Epithelial cell of proximal tubule (primary cell): ENCODE measurements at places on chromosomes 7 and 10. TPM values are rescaled to one million over a fixed set of nuclear protein-coding genes. Genes with fewer than 3 reads are reported as not detected.

DNA sequence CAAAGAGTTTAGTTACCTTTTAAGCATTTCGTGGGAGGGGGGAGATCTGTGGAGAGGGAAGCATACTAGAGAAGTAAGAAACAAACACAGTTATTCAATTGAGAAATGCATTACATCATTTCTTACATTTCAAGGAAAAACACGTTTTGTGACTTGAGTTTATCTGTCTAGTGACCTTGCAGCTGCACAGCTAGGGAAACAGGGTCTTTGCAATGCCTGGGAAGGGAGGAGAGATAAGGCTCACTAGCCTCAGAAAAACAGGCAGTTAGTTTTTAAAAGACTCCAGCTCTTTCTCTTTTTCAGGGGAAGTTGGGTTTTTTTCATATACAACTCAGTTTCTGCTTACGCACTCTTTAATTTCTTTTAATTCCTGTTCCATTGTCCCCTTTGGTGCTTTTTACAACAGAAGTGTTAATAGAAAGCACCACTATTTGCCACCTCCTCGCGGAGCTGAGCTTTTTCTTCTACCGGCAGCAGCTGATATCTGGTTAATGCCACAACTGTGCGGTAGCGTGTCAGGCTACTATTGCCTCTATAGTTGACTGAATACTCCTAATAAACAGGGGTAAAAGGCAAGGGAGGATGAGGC lies 5.6 kb downstream of the CYP3A43 start:
- no peak for DNase-seq

DNA sequence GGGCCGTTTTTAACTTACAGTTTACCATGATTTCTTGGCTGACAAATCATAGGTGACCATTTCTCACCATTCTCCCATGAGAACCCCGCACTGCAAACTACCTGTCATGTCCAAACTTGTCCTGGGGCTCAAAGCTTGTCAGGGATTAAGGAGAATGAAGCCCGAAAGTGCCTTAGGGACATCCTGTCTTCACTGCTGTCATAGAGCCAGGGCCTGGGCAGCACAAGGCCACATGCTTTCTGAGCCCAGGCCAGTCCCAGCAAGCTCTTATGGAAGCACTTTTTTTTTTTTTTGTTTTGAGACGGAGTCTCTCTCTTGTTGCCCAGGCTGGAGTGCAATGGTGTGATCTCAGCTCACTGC lies 33.9 kb downstream of the CCM2 start:
- no peak for DNase-seq

- no peak for DNase-seq
Measured at GRCh38 chr10:86744067-86744725, 12.2 kb upstream of the BMPR1A start.

DNA sequence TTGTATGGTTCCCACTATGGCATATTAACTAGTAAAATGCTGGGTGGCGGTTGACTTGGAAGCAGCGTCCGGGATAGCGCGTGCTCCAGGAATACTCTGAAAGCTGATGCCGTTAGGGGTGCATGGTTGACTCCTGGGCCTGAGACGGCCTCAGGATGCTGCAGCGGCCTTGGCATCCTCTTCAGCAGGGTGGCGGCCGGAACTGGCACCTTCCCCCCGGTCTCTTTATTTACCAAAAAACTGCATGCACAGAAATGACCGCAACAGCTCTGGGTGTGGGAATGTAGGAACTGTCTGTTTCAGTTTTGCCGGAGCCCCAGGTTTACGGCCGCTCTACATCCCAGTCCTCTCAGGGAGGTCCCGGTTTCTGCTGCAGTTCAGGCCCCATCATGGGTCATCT lies 28.8 kb downstream of the PFKP start:
- DNase-seq, result no peak

DNA sequence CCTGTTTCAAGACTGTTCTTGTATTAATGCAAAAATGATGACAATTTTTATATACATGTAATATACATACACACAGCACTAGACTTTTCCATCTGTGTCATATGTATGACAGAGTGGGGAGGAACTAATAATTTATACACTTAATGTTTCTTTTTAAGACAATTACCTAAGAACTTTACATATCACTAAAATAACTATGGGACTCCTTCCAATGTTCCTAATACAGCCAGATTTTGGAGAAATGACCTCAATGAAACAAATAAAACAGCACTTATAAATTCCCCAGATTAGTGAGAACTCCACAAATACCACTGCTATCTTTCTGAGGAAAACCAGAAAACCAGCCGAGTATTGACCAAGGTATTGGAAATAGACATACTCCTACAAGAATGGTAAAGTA lies 199.4 kb downstream of the ELMO1 start:
- no peak for DNase-seq

DNA sequence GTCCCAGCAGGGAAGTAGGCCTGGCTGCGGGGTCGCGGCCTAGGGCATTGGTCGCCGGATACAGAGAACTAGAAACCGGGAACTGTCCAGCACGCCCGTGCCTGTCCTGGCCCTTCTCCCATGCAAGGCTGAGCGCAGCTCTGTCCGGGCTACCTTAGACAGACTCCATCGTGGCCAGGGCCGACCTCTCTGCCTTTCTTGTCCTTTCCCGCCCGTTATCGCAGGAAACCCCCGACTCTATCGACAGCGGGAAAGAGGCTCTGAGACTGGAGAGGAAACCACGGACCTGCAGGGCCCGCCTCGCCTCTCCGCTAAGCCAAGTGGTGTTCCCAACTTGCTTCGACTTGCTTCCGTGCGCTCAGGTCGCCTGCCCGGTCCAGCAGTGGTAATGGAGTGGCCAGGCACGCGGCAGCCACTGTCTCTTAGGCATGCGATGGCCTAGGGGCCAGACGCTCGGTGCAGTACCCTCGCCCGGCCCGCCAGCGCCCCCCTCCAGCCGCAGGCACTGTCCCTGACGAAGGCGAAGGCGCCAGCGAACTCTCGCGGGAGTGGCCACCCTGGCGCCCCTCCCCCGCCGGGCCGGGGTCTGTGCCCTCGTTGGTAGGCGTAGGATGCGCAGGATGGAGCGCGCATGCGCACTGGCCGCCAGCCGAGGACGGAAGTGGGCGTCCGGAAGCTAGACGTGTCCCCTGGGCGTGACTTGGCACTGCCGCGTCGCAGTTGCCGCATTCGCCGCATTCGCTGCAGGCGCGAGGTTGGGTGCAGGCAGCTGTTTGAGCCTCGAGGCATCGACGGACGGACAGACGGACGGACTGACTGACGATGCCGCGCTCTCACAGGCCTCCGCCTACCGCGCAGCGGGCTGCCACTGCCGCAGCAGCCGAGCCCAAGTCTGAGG lies 54.4 kb downstream of the MCMBP start:
- DNase-seq, result no peak

- DNase-seq, result no peak
Measured at GRCh38 chr10:80137031-80137862, 4.7 kb downstream of the PLAC9 start.

GRCh38 chr10:119206603-119207365 lies 587 bp upstream of the GRK5 start:
- no peak for DNase-seq

DNA sequence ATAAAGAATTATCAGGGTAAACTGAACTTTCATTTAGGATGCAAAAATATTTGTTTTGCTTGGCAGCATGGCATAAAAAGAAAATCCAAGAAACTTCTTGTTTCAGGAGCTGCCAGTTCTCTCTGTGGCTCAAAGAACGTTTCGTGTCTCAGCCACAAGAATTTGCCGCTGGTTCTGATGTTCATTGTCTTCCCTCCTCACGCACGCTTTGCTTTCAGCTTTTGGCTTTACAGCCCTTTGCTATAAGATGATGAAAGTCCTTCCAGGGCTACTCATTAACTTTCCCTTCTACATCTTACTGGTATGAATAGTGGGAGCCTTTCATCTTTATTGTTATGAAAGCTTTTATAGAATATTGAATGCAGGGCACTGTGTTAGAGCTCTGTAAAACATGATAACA lies 124.7 kb downstream of the BICC1 start:
- peak; percentile 63 for DNase-seq

DNA sequence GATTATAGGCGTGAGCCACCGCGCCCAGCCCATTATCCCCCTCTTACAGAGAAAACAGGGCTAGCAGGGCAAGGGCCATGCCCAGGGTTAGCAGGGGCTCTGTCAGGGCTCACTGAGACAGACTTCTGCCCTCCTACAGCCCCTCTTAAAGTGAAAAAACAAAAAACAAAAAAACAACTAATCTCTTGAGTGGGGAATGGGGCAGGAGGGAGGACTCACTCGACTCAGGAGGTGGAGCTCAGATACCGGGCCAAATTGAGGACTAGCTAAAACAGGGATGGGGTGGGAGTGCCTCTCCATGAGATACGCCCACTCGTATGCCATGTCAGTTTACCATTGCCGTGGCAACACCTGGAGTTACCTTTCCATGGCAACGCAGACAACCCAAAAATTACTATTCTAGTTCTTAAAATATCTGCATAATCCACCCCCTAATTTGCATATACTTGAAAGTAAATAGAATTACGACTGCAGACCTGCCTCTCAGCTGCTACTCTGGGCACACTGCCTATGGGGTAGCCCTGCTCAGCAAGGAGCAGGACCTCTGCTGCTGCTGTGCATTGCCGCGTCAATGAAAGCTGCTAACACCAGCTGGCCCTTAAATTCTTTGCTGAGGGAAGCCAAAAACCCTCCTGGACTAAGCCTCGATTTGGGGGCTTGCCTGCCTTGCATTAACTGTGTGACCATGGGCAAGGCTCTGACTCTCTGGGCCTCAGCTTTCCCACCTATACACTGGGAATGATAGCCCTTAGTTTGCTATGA lies 13.4 kb downstream of the SSC4D start:
- no peak for DNase-seq

- DNase-seq, result no peak
Measured at GRCh38 chr7:97075928-97076327, 41.6 kb upstream of the SDHAF3 start.

- DNase-seq, result no peak
Measured at GRCh38 chr10:35585903-35586535, 19.1 kb upstream of the GJD4 start.

DNA sequence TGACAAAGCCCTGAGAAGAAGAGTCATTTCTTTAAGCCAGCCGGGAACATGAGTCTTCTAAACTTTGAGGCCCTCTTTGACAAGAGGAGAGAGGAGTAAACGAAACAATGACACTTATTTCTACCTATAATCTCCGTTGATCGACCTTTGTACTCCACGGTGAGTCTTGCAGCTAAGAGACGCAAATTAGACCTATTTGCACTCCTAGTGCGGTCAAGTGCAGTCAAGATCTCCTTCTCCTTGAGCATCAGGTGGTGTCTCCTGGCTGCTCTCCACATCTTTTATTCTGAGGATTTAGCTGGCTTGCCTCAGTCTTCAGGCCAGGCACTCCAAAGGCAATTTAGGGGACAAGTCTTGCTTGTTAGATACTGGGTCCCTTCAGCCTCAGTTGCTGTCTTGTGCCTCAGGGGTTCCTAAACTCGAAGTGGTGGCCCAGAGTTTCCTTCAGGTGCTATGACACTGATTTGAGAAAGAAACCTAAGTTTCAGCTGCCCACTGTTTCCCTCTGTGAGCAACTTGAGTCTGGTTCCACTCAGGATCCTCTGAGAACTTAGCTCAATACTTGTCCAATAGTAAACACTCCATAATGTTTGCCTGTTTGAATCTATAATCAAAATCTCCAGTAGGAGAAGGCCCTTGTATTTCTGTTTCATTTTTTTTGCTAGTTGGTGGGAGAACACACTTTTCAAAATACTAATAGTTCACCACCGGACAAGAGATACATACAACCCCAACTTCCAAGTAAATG lies 312.9 kb downstream of the RNLS start:
- DNase-seq, result no peak

DNA sequence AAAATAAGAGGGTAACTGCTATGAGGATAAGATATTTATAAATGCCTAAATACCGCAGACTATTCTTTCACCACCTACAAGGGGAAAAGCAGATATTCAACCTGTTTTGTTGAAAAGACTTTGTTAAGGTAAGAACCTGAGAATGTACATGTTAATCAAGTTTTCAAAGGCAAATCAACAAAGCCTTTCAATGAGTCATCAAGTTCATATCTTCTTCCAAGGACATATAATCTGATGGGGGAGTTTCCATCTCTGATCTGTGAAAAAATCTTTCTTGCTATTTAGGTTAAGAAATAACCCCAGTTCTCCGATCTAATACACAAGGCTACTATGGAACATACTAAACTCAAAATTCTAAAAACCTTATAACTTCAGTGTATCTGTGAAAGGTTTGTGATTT lies 40.0 kb upstream of the ANLN start:
- DNase-seq, result no peak

DNA sequence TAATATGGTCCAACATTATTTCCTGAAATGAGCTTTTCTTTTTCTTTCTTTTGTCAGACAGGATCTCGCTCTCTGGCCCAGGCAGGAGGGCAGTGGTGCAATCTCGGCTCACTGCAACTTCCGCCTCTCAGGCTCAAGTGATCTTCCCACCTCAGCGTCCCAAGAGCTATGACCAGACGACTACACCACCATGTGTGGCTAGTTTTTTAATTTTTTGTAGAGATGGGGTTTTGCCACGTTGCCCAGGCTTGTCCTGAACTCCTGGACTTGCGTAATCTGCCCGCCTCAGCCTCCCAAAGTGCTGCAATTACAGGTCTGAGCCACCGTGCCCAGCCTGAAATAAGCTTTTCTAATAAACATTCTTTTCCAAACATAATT lies 48.6 kb downstream of the CUL2 start:
- no peak for DNase-seq

GRCh38 chr10:132223156-132223590 lies 36.4 kb downstream of the DPYSL4 start:
- peak; percentile 32 for DNase-seq

DNA sequence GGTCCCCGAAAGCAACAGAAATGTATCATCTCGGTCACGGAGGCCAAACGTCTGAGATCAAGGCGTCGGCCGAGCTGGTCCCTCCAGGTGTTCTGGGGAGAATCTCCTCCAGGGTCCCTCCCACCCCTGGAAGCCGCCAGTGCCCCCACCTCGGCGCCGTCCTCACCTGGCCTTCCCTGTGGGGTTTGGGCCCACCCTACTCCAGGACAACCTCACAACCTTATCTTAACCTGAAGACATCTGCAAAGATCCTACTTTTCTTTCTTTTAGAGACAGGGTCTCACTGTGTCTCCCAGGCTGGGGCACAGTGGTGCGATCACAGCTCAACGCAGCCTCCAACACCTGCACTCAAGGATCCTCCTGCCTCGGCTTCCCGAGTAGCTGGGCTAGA lies 33.4 kb downstream of the ADAP1 start:
- DNase-seq, result no peak

- DNase-seq, result no peak
Measured at GRCh38 chr7:90262438-90262837, 17.5 kb downstream of the CFAP69 start.

GRCh38 chr7:23404546-23405239 lies 65.6 kb downstream of the IGF2BP3 start:
- no peak for DNase-seq

ACTR3C gene
- 5.5 and 22.1 TPM in 2 replicates for total RNA-seq

SDK1 gene
- 0.75 and 2.6 TPM in 2 replicates for total RNA-seq

NXPH1 gene
- total RNA-seq, result not detected in 2 replicates

CFAP46 gene
- total RNA-seq, result 1.1 and 2.2 TPM in 2 replicates

UTF1 gene
- total RNA-seq, result not detected in 2 replicates

PDE6C gene
- not detected in 2 replicates for total RNA-seq

AGMO gene
- not detected in 2 replicates for total RNA-seq

NPC1L1 gene
- 0.23 and 0.94 TPM in 2 replicates for total RNA-seq

ANXA8 gene
- total RNA-seq, result 1.4 and 6.0 TPM in 2 replicates

GDF2 gene
- not detected in 2 replicates for total RNA-seq

AGBL3 gene
- total RNA-seq, result 1.7 and 4.0 TPM in 2 replicates

LOXL4 gene
- total RNA-seq, result 5.4 and 6.1 TPM in 2 replicates

FXYD4 gene
- total RNA-seq, result not detected in 2 replicates

HMX3 gene
- not detected in 2 replicates for total RNA-seq

TMEM229A gene
- total RNA-seq, result not detected in 2 replicates

CDHR3 gene
- 0.17 and 0.80 TPM in 2 replicates for total RNA-seq
